Lower lobe of right lung (tissue), 2 donors: ENCODE measurements at places on chromosomes 5 and 9. TPM values are rescaled to one million over a fixed set of nuclear protein-coding genes. Genes with fewer than 3 reads are reported as not detected.

MEF2C gene
- 42.0 TPM for total RNA-seq

ADAMTSL2 gene
- total RNA-seq: 10.1 TPM

TMEM8B gene
- 12.6 TPM for total RNA-seq

PCDHGA1 gene
- 0.53 TPM for total RNA-seq

SUSD3 gene
- 5.3 TPM for total RNA-seq

FOXD4L3 gene
- total RNA-seq: 0.21 TPM

DNA sequence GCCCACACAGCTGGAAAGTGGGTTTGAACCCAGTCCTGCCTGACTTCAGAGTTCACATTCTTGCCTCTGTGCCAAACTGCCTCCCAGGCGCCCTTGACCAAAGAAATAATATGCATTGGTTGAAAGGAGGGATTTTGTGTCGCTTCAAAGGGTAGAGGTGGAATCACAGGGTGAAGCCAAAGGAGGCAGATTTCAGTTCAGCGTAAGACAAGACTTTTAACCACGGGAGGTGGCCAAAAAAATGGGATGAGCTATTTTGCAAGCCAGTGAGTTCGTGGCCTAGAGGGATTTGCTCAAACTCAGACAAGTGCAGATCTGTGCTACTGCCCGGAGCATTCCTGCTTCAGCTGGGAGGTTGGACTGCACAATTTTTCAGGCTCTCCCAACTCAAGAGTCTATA, 57.6 kb upstream of the RANBP3L start:
- no peak for DNase-seq

- no peaks in the 10 kb centered on the region for H3K27me3 ChIP-seq
- DNase-seq: no peak
- H3K4me3 ChIP-seq: no peak overlapping the region
- H3K36me3 ChIP-seq: no peaks in the 10 kb centered on the region
Measured at GRCh38 chr9:107948086-107948485, 458.5 kb upstream of the KLF4 start.

GRCh38 chr9:4857163-4857810, 64.5 kb downstream of the RCL1 start:
- H3K4me3 ChIP-seq: no peak overlapping the region
- H3K27me3 ChIP-seq: no peaks in the 10 kb centered on the region
- no peak overlapping the region for H3K27ac ChIP-seq
- H3K4me1 ChIP-seq: no peaks in the 10 kb centered on the region

- peak overlapping the region; percentile 49 for H3K27ac ChIP-seq
- no peak for DNase-seq
- no peaks in the 10 kb centered on the region for H3K4me1 ChIP-seq
- H3K4me3 ChIP-seq: peak overlapping the region; percentile 24
- no peaks in the 10 kb centered on the region for H3K36me3 ChIP-seq
Measured at GRCh38 chr9:106287091-106287631, 575.8 kb upstream of the ZNF462 start.

DNA sequence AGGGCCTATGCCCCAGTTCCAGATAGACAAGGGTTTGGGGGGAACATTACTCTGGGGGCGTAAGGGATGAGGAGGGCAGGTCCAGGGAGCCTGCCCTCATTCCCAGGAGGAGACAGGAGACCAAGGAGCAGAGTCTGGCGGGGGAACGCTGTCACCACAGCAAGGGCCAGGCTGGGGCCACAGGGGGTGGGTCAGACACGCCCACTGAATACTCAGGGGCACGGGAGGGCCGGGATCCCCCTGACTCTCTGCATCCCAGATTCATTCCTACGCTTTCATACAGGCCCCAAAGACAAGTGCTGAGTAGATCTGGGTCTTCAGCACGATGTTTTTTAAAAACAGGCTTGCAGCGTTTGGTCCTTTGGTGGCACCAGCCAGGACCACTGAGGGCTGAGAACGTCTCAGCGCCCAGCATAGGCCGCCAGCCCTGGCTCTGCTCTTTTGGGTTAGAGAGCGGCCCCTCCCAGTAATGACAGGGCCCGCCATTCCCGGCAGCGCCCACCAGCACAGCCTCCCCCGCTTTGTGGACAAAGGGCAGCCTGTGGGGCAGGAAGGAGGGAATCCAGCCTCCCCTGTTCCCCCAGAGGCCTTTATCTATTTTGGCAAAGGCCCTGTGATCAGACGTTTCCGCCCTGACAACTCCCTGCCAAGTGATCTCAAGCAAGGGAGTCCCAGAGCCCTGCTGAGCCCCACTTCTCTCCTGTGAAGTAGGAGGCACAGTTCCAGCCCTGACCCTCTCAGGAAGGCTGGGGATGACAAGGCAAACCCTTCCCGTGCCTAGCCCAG, 24.9 kb downstream of the NEK6 start:
- H3K4me1 ChIP-seq: peaks cover 100% of the 10 kb centered on the region
- no peaks in the 10 kb centered on the region for H3K27me3 ChIP-seq
- peak overlapping the region; percentile 85 for H3K27ac ChIP-seq
- no peak overlapping the region for H3K4me3 ChIP-seq
- peak; percentile 73 for DNase-seq
- no peaks in the 10 kb centered on the region for H3K36me3 ChIP-seq

DNA sequence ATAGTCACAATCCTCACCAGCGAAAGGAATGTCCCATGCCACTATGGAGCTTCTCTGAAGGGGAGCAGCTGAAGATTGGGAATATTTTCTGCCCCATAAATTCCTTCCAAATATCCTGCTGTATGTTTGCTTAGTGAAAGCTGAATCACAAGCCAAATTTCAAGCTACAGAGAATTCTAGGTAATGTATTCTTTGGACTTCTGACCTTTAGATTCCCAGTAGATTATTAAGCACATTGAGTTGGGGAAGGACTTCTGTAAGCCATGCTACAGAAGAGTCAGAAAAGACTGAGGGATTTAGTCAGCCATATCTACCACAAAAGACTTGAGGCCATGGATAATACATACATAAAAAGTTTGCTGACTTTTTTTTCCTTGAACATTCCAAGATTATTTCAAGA, 1342.0 kb upstream of the NUDT12 start:
- H3K27me3 ChIP-seq: no peaks in the 10 kb centered on the region
- H3K27ac ChIP-seq: no peak overlapping the region
- H3K36me3 ChIP-seq: no peaks in the 10 kb centered on the region
- no peaks in the 10 kb centered on the region for H3K4me1 ChIP-seq
- H3K4me3 ChIP-seq: no peak overlapping the region

- no peak overlapping the region for H3K27ac ChIP-seq
- no peaks in the 10 kb centered on the region for H3K4me1 ChIP-seq
- no peaks in the 10 kb centered on the region for H3K27me3 ChIP-seq
- no peak for DNase-seq
- no peak overlapping the region for H3K4me3 ChIP-seq
Measured at GRCh38 chr9:86326536-86326935, 27.7 kb downstream of the TUT7 start.

GRCh38 chr5:174829511-174829864, 105.1 kb downstream of the MSX2 start:
- no peaks in the 10 kb centered on the region for H3K4me1 ChIP-seq
- H3K36me3 ChIP-seq: no peaks in the 10 kb centered on the region
- H3K4me3 ChIP-seq: no peak overlapping the region
- no peak for DNase-seq

- no peak overlapping the region for H3K27ac ChIP-seq
- no peaks in the 10 kb centered on the region for H3K27me3 ChIP-seq
- H3K4me1 ChIP-seq: no peaks in the 10 kb centered on the region
- no peak overlapping the region for H3K4me3 ChIP-seq
- no peak for DNase-seq
Measured at GRCh38 chr9:15843931-15844330, 291.1 kb downstream of the CCDC171 start.

PCDHGB4 gene
- total RNA-seq: 5.3 TPM

GRCh38 chr9:137811283-137811870, 66.2 kb upstream of the CACNA1B start:
- no peak for DNase-seq
- H3K4me1 ChIP-seq: no peaks in the 10 kb centered on the region
- no peaks in the 10 kb centered on the region for H3K27me3 ChIP-seq
- no peak overlapping the region for H3K27ac ChIP-seq

DNA sequence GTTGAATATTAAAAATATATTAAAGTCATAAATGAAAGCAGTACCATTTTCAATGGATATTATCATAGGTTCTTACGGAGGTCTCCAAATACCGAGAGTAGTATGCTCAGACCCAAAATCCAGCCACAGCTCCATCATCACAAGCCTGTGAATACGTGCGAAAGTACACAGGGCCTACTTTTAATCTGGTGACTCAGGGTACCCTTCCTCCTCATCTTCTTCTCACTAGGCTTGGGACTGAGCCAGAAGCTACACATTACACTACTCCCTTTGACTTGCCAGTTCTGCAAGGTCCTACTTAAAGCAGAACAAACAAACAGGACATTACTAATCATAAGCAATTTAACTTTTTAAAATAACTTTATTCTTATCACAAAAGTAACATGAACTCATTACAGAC, 7.6 kb upstream of the RIC1 start:
- H3K36me3 ChIP-seq: no peaks in the 10 kb centered on the region
- H3K4me3 ChIP-seq: no peak overlapping the region
- H3K4me1 ChIP-seq: peaks cover 51% of the 10 kb centered on the region
- H3K27me3 ChIP-seq: no peaks in the 10 kb centered on the region
- H3K27ac ChIP-seq: no peak overlapping the region

FAM78A gene
- total RNA-seq: 18.3 TPM

CCL27 gene
- total RNA-seq: not detected

DNA sequence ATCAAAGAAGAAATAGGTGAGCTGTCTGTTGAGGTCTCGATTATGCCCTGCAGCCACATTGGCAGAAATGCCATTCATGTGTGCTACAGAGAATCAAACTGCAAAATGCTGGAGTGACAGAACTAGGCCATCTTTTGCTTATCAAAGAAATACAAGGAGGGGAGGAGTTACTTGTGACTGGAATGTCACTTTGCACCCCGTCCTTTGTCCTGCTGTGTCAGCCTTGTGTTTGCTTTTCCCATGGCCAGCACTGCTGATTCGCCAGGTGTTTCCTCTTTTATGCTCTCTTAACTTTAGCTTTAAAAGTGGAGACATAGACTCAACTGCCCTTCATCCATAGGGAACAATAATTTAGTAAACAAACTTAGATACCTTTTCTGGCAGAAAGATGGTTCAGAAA, 54.3 kb downstream of the SLC46A2 start:
- peaks cover 12% of the 10 kb centered on the region for H3K4me1 ChIP-seq
- H3K27me3 ChIP-seq: no peaks in the 10 kb centered on the region
- no peak overlapping the region for H3K27ac ChIP-seq

NR4A3 gene
- 1.7 TPM for total RNA-seq

CTXN3 gene
- total RNA-seq: not detected

GRCh38 chr5:156379206-156379605, 52.2 kb downstream of the SGCD start:
- no peaks in the 10 kb centered on the region for H3K36me3 ChIP-seq
- no peak for DNase-seq
- no peaks in the 10 kb centered on the region for H3K4me1 ChIP-seq
- no peaks in the 10 kb centered on the region for H3K27me3 ChIP-seq
